ENCODE measurements at places on chromosomes 3 and 15. TPM values are rescaled to one million over a fixed set of nuclear protein-coding genes. Genes with fewer than 3 reads are reported as not detected.

The FETUB gene
- not detected for total RNA-seq

The EIF5A2 gene
- total RNA-seq: 4.1 TPM

The KLHDC8B gene
- 3.1 TPM for total RNA-seq

The CORO2B gene
- total RNA-seq: not detected

The CEP19 gene
- 2.0 TPM for total RNA-seq

The CCDC9B gene
- total RNA-seq: 1.6 TPM

The ZNF662 gene
- total RNA-seq: 1.7 TPM

The ADAMTS7 gene
- total RNA-seq: 4.3 TPM

The CNTN4 gene
- not detected for total RNA-seq

The MYL3 gene
- total RNA-seq: not detected

The BNC1 gene
- not detected for total RNA-seq

The TERC gene
- total RNA-seq: 10.2 TPM

The P2RY13 gene
- total RNA-seq: not detected

The CFAP44 gene
- total RNA-seq: 0.71 TPM

The LDHAL6B gene
- not detected for total RNA-seq

The ZNF80 gene
- 0.71 TPM for total RNA-seq

The ROBO2 gene
- not detected for total RNA-seq

The KLHL6 gene
- total RNA-seq: 72.9 TPM

The FAM219B gene
- 66.2 TPM for total RNA-seq

The CHRNB4 gene
- total RNA-seq: not detected

The PTPN9 gene
- total RNA-seq: 14.4 TPM

The RSRC1 gene
- total RNA-seq: 47.3 TPM

The HCN4 gene
- not detected for total RNA-seq

The MAP1A gene
- 1.4 TPM for total RNA-seq

The MINDY2 gene
- total RNA-seq: 14.6 TPM

The RARRES1 gene
- not detected for total RNA-seq

The MUC20 gene
- 3.6 TPM for total RNA-seq

Data from activated naive CD4-positive, alpha-beta T cell treated with anti-CD3 and anti-CD28 coated beads, Interleukin-2, amount 50 U/mL, for 72 hours (primary cell).